ENCODE measurements at places on chromosomes 4 and X. TPM values are rescaled to one million over a fixed set of nuclear protein-coding genes. Genes with fewer than 3 reads are reported as not detected.

The NPY5R gene
- total RNA-seq = not detected

The MAGEC3 gene
- total RNA-seq = not detected

The SHROOM3 gene
- 22.5 TPM for total RNA-seq

The IL13RA1 gene
- total RNA-seq = 52.3 TPM

The SMIM31 gene
- total RNA-seq = not detected

The MAGEE2 gene
- total RNA-seq = not detected

The PTCHD1 gene
- not detected for total RNA-seq

The TREX2 gene
- total RNA-seq = 0.39 TPM

The CFAP47 gene
- not detected for total RNA-seq

The MAGEA2B gene
- not detected for total RNA-seq

The DSPP gene
- total RNA-seq = not detected

The SPATA4 gene
- total RNA-seq = not detected

The FAM9B gene
- not detected for total RNA-seq

DNA sequence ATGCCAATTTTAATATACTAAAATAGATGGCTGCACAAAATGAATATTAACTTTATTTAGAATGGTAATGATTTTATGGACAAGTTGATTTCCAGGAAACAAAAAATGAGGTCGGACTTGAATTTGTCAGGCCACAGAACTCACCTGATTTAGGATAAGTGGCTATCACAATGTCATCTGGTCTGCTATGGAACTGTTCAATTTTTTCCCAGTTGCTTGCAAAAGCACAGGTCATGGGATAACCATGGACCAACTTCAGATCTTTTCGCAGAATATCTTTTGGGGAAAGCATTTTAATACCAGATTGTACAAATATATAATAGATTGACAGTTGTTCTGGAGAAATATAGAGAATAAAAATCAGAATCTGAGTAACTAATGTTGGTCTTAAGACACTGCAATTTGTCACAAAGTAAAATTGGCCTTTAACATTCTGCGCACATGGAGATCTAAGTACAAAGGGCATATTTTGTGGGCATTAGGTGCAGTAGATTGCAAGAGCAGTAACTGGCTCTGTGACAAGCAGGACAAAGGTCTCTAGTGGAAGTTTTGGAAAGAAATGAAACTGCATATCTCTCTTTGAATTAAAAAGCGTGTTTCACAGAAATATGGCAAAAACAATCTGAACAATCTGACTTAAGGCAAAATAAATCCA is 5.4 kb downstream of the SULT1B1 start:
- DNase-seq = no peak

- no peak for DNase-seq
Measured at GRCh38 chrX:2462074-2462473, 38.7 kb downstream of the DHRSX start.

DNA sequence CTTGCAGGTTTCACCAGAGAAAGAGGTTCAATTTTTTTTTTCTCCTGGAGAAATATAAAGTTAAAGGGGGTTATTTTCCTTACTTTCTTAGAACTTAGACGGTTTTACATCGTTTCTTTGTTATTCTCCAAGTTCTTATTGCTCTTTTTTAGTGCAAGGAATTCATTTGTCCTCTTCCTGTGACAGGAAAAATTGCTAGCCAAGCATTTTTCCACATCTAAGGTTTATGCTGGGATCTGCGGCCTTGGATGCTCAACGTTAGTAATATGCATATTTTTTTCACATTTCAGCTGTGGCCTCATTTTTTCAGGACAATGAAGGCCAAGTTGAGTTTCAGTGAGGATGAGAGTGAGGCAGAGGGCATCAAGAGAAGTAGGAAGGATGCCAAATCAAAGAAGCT is 948.9 kb downstream of the PCDH19 start:
- DNase-seq = no peak

DNA sequence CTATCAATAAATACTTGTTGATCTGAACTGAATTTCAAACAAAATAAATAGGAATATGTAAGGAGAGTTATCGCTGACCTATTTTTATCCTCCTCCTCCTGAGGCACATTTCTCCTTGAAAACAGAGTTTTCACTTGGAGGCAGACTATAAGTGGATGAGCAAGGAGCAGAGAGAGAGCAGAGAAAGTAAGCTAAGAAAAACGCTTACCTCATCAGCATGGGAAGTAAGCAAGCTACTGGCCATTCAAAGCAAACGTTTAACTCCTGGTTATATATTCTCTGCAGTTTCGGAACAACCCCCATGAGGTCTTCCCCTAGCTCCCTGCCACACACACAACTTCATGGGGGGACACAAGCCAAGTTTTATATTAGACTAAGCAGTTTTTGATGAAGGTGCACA is 13.2 kb downstream of the ZDHHC9 start:
- no peak for DNase-seq

- peak; percentile 6 for DNase-seq
Measured at GRCh38 chr4:1356181-1356998, 9.4 kb downstream of the UVSSA start.
